ENCODE measurements at places on chromosomes 5 and 9. TPM values are rescaled to one million over a fixed set of nuclear protein-coding genes. Genes with fewer than 3 reads are reported as not detected.

DNA sequence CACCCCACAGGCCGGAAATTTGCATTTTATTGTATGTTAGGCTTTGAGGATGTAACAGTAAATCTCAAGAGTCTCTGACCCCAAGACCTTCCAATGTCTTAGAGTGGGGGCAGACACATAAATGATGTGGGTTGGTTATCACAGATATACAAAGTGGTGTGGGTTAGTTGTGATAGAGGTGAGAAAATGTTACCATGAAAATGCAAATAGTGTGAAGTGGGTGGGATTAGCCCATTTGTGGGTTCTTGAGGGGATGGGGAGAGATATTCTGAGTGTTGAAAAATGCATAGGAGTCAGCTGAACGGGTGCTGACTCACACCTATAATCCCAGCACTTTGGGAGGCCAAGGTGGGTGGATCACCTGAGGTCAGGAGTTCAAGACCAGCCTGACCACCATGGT, 7.9 kb upstream of the RNF145 start:
- H3K36me3 ChIP-seq = no peaks in the 10 kb centered on the region
- no peak for DNase-seq
- H3K27ac ChIP-seq = no peak overlapping the region
- H3K4me1 ChIP-seq = no peaks in the 10 kb centered on the region
- no peaks in the 10 kb centered on the region for H3K27me3 ChIP-seq

GRCh38 chr9:127980060-127980705, 606 bp downstream of the EEIG1 start:
- peak overlapping the region; percentile 49 for H3K27ac ChIP-seq
- H3K4me1 ChIP-seq = peaks cover 26% of the 10 kb centered on the region

DNA sequence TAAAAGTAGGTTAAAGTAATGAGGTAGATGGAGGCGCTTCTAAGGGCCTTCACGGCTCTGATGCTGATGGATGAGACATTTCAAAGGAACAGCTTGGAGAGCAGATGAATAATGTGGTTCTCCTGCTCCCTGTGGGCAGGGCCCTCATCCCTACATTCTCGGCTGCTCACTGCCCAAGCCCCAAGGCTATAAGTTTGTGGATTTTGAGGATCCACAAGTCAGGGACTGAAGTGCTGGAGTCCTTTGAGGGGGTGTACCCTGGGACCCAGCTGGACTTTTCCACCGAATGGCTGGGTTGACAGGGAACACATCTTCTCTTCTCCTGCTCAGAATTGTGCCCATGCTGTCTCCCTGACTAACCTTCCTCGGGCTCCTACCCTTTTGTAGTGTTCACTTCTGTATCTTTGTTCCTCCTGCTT, 21.4 kb upstream of the CXCL14 start:
- DNase-seq = no peak
- H3K27me3 ChIP-seq = peaks cover 6% of the 10 kb centered on the region
- no peak overlapping the region for H3K4me3 ChIP-seq

GRCh38 chr9:76414661-76415060, 20.4 kb upstream of the RFK start:
- no peak for DNase-seq
- no peaks in the 10 kb centered on the region for H3K4me1 ChIP-seq
- H3K4me3 ChIP-seq = no peak overlapping the region
- no peak overlapping the region for H3K27ac ChIP-seq

DNA sequence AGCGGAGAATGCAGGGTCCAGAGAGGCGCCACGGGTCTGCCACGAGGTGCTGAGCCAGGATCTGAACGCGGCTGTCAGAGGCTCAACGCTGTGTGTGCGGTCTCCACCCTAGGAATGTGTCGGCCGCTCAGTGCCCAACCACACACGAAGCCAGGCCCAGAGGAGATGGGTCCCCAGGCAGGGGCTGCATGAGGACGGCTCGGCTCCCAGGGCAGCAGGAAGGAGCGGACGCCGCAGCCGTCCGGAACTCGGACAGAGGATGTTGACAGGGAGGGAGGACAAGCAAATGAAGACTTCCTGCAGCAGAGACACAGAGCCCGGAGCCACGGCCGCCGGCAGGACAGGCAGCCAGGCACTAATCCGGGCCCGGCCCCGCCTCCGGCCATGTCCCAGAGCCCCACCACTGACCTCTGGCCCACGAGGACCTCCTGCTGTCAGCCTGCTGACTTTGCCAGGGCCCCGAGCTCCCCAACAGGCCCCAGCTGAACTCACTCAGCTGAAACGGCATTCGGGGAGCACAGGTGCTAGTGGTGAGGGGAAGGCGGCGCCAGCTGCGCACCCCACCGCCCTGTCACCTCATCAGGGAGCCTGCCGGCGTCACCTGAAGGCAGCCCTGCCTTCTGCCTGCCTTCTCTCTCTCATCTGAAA, 12.7 kb downstream of the VAV2 start:
- H3K4me3 ChIP-seq = no peak overlapping the region
- no peaks in the 10 kb centered on the region for H3K27me3 ChIP-seq
- no peak for DNase-seq
- H3K36me3 ChIP-seq = no peaks in the 10 kb centered on the region

- H3K4me1 ChIP-seq = no peaks in the 10 kb centered on the region
- H3K36me3 ChIP-seq = no peaks in the 10 kb centered on the region
- H3K4me3 ChIP-seq = no peak overlapping the region
- DNase-seq = peak; percentile 78
- H3K27ac ChIP-seq = no peak overlapping the region
These were observed 285.1 kb upstream of the DAP start for GRCh38 chr5:11046160-11046559.

GRCh38 chr9:130925050-130925678, 13.9 kb downstream of the FIBCD1 start:
- DNase-seq = no peak
- no peaks in the 10 kb centered on the region for H3K36me3 ChIP-seq
- H3K4me1 ChIP-seq = no peaks in the 10 kb centered on the region
- H3K27ac ChIP-seq = no peak overlapping the region

The RPL35 gene
- 1,522 TPM for total RNA-seq

The BHMT gene
- total RNA-seq = 1.4 TPM

The HCN1 gene
- total RNA-seq = 5.9 TPM

The SNX30 gene
- 11.3 TPM for total RNA-seq

The DCP2 gene
- total RNA-seq = 153 TPM
